T-helper 2 cell treated with Interferon-gamma antibody and Interleukin-4, amounts not matched to agents 5 μg/mL and 100 μg/mL, for 36 hours (primary cell): ENCODE measurements at places on chromosomes 1 and 21.

- no peak for DNase-seq
Measured at GRCh38 chr1:9362488-9362887, 69.8 kb downstream of the SPSB1 start.

- DNase-seq: no peak
Measured at GRCh38 chr1:6935361-6935883, 150.2 kb downstream of the CAMTA1 start.

- DNase-seq: no peak
Measured at GRCh38 chr1:154944401-154945159, 8.1 kb upstream of the PMVK start.

DNA sequence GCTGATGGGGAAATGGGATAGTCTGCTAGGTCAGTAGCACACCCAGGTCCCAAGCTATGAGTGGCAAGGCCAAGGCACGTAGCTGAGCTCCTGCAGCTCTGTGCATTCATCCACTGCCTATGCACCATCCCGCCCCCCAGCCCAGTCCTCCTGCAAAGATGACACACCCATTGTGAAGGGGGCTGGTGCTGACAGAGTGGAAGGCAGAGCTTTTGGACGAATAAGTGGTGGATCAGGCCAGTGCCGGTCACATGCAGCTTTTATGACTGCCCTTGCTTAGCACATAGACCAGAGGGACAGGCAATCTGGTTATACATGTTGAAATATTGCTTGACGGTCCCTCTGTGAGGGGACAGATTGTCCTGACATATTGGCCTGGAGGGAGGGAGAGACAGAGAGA is 494.3 kb downstream of the PTPRU start:
- DNase-seq: no peak

DNA sequence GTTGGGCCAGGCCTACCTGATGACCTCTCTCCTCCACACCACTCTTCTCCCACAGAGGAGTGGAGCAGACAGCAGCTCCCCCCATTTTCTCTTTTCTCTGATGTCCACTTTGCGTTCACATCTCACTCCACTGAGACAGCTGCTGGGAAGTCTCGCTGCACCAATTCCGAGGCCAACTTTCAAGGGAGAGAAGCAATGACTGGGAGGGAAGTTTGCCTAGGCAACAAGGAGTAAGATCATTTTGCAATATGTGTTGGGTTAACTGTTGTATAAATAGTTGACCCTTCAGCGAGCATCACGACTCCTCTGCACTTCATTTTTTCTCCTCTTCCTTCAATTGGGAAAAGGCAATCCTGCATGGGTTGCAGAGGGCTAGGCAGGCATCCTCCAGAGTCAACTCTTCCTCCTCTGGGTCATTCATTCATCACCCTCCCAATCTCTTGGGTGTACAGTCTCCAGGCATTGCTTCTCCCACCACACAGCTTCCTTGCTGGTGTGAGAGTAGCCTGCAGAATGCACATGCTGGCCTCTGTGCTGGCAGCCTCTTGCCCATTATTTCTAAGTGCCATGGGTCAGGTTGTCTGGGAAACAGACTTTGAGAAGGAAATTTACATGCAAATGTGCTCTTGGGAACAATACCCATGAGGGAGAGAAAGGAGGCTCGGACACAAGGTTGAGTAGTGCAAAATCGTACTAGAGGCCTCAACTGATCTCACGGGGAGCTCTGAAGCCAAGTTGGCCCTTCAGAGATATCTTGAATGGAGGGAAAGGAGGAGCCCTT is 75.8 kb upstream of the BCAR3 start:
- no peak for DNase-seq
